ENCODE measurements at places on chromosomes 16 and 17.

DNA sequence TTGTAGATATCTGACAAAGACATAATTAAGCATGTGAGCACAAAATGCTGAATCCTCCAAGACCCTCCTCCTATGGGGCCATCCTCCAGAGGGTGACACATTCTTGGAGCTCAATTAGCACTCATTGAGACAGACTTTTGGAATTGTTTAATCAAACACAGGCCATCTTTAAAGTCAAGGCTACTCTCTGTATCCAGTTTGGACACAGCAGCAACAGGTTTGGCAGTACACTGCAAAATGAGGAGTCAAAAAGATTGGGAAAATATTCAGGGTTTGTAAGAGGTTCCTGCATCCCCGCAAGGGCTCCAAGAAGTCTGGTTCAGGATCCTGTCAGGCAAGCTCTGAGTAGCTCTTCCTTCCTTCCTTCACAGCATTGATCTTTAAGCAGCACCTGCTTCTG lies 1.3 kb downstream of the ITFG1 start:
- DNase-seq, result no peak

- no peak for DNase-seq
Observed at GRCh38 chr16:14284930-14285512, 213.9 kb downstream of the MRTFB start.

DNA sequence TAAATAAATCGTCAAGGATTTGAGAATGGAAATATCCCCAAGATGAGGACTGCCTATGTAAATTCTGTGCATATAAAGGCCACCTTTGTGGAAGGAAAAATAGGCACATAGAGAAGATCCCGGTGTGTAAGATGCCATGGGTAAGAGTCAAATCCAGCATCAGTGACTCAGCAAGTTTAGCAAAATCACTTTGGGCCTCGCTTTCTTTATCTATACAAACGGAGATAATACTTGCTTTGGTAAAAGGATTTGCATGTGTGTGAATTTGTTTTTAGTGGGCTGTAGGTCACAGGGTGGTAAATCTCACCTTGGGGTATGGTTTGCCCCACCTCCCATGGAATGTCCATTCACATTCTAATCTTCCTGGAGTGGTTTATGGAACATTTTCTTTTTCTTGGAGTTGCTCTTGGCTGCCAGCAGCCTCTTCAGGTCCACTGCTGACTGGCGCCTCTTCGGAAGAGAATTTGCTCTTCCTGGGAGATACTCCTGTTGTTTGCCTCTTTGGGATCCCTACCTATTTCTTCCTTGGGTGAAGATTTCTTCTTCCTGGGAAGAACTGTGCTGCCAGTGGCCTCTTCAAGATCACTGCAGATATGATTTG lies 587.6 kb downstream of the CDH11 start:
- DNase-seq, result peak; percentile 26

GRCh38 chr17:41002814-41003213 lies 3.1 kb upstream of the KRTAP3-2 start:
- DNase-seq, result peak; percentile 8

DNA sequence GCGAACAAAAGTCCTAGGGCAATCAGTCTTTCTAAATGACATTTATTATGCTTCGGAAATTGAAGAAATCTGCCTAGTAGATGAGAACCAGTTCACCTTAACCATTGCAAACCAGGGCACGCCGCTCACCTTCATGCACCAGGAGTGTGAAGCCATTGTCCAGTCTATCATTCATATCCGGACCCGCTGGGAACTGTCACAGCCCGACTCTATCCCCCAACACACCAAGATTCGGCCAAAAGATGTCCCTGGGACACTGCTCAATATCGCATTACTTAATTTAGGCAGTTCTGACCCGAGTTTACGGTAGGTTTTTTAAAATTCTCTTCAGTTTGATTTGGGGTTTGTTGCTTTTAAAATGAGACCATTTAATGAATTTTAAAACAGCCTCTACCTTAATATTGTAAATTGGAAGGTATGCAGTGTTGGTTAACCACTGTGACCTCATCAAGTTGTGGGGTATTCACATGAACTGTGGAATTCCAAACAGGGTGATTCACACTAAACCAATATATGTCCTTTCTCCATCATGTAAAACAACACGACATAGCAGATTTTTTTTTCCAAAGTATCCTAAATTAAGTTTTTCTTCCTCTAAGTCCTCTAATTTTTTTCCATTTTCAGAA lies 6.2 kb upstream of the EVI2A start:
- DNase-seq, result peak; percentile 95

- DNase-seq, result no peak
Observed at GRCh38 chr16:19968891-19969683, 84.4 kb upstream of the GPRC5B start.

- DNase-seq, result no peak
Observed at GRCh38 chr17:32910769-32911168, 17.2 kb upstream of the TMEM98 start.

GRCh38 chr16:11615748-11616447 lies 29.2 kb upstream of the LITAF start:
- peak; percentile 54 for DNase-seq

- DNase-seq, result no peak
Observed at GRCh38 chr17:74455025-74455545, 11.3 kb upstream of the CD300A start.

DNA sequence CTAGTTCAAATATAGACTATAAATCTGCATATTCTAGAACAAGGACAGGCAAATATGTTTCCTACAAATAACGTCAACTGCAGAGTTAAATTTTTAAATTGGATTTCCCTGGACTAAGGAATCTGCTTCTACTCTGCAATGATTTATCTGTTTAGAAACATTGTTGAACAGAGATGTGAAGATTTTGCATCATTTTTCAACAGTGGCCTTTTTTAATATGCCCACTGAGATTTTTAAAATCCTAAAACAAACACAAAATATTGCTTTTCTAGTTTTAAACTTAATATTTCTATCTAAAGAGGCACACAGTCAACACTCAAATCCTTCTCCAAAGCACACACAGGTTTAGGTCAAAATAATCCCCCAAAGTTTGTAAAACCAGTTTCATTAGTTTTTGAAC lies 23.7 kb upstream of the PMP22 start:
- no peak for DNase-seq

DNA sequence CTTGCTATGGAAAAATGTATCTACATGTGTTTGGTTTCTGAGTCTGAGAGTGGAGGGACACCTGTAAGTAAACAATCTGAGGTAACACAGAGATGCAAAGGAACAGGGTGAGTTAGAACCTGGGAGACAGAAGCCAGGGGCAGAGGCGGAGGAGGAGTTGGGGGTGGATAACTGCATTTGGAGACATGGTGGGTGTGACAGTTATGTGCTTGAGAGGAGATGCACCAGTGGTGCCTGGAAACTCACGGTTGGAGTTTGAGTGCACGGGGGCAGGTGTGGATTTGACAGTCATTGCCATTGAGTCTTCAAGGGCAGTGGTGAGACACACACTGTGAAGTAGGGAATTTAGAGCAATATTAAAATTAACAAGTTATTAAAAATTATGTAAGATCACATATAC lies 6.5 kb downstream of the NUP93 start:
- DNase-seq, result no peak

GRCh38 chr16:68776821-68777485 lies 39.9 kb downstream of the CDH1 start:
- no peak for DNase-seq

DNA sequence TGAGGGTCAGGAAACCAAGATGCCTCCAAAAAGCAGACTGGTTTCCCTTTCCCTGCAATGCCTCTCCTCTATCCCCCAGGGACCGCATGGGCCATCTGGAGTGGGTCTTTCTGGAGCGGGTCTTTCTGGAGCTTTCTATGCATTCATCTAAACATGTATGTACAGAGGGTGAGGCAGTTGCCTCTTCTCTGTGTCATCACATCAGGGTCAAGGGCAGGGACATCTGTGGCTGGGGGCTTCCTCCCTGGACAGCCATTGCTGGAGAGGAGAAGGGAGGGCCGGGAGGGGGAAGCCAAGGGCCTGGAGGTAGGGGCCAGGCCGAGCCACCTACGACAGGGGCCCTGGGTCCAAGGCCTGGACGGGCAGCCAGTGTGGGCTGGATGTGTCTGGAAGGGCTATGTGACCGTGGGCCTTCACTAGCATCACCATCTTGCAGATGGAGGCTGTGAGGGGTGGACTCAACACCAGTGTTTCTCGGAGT lies 840 bp downstream of the ADCY7 start:
- no peak for DNase-seq
